ENCODE measurements at places on chromosomes 1 and 21.

GRCh38 chr1:24897263-24898151, 32.6 kb downstream of the RUNX3 start:
- DNase-seq = no peak

DNA sequence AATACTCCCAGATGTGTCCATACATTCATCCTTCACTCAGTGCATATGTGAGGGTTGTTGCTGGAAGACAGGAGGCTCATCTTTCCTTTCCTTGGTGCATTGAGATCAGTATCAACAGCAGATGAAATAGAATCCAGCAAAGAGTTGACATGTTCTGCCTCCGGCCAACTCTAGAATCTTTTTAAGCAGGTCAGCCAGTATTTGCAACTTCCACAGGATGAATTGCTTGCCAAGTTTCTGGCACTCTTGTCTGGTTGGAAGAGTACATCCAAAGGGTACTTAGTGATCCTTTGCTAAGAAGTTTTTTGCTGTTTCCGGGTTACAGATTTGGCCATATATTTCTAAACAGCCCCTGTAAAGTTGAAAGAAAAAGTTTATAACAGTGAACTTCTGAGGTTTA, 21.1 kb downstream of the SYNC start:
- DNase-seq = no peak

- DNase-seq = no peak
These were observed 31.0 kb downstream of the ARID1A start for GRCh38 chr1:26726784-26727183.

GRCh38 chr1:18666317-18666920, 35.8 kb downstream of the PAX7 start:
- DNase-seq = no peak

DNA sequence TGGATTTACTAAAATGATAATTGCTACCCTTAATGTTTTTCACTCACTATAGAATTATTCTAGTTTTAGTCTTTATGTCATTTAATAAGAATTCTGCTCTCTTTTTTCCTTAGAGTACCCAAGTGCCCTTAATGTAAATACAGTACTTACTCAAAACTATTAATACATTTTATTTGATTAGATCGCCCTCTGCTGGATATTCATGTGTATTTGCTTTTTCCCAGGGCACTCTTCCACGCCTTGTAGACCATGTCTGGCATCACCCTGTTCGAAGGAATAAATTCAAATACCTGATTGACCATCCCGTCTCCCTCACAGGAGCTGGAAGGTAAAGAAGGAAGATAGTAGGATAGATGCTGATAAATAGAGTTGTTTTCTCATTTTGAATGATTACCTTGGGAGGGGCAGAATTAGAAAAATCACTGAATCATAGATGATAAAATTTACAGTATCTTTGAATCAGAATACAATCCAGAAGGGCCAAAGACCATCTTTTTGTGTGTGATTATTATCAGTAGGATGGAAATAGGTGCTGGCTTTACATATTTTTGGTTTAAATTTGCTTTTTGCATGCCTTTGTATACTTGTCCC, 4.1 kb downstream of the AXDND1 start:
- DNase-seq = peak; percentile 78

GRCh38 chr1:28115267-28115666, 26.9 kb upstream of the EYA3 start:
- DNase-seq = no peak

DNA sequence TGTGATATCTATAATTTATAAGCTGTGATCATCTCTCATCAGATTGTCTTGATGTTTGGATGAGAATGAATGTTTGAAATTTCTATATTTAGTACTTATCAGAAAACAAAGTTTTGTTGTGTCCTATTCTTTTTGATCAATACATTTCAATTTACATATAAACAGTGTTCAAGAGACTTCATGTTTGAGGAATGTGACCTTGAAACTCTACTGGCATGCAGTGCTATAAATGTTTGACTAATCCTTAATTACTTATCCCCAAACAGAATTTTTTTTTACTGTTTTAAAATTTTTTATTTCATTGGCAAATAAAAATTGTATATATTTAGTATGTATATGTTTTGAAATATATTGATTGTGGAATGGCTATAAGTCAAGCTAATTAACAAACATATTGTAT, 1.5 kb upstream of the PRKAA2 start:
- DNase-seq = no peak

DNA sequence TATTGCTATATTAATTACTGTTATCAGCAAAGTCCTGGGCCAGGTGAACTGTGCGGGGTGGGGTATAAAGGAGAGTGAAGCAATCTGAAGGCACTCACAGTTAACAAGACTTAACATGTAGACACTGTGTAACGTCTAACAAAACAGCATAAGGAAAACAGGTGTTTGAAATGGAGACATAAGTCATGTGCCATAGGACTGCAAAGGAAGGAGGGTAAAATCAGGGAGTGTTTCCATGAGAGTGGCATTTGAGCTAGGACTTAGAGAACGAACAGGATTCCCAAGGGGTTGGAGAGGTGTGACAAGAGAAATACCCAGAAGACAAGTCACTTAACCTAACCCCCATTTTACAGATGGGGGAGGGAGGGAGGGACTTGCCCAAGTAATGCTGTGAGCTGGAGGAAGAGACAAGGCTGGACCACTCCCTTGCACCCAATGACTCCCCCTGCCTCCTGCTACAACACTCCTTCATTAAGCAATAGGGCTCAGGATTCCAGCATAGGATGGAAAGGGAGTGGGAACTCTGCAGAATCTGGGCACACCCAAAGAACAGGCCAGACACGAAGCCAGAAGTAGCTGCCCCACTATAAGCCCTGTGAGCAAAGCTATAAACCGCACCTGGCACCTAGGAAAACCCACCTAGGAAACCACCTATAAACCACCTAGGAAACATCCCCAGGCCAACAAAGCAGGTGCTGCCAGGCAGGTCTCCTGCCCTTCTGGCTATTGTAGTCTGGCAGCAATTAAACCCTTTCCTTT, 6.6 kb downstream of the PEF1 start:
- DNase-seq = no peak

GRCh38 chr1:160711602-160712311, at the start of gene CD48:
Gene CD48, minus strand, starts transcription at chr1:160711822. Its CDS starts 59 bp downstream, at chr1:160711763.
- no peak for DNase-seq

- peak; percentile 41 for DNase-seq
These were observed 404 bp downstream of the LRRC8C start for GRCh38 chr1:89633248-89633799.

GRCh38 chr1:61776091-61776490, 33.8 kb downstream of the PATJ start:
- no peak for DNase-seq

DNA sequence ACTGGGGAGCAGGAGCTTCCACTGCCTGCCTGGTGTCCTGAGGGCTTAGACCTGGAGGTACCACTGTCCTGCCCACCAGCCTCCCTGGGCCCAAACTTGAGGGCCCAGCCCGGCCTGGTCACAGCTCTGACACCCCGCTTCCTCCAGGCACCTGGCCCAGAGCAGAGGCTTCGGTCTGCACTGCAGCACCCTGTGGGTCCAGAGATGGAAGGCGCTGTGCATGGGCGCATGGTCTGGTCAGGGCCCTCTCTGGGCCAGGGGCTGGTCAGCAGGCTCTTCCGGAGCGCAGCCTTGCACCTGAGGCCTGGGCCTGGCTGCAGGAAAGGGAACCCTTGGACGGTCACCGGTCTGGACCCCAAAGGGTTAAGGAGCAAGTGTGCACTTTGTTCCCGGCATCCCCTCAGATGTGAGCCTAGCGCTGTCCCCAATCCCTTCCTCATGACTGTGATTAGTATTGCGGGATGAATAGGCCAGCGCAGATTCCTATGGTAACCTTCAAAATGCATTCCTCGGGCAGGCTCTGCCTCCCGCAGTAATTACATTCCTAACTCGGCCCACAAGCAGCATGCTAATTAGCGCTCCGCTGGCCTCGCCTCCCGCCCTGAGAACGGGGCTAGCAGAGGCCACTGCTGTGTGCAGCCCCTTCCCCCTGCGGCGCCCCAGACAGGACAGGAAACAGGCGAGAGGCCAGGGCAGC, 36.3 kb downstream of the PRDM16 start:
- no peak for DNase-seq

DNA sequence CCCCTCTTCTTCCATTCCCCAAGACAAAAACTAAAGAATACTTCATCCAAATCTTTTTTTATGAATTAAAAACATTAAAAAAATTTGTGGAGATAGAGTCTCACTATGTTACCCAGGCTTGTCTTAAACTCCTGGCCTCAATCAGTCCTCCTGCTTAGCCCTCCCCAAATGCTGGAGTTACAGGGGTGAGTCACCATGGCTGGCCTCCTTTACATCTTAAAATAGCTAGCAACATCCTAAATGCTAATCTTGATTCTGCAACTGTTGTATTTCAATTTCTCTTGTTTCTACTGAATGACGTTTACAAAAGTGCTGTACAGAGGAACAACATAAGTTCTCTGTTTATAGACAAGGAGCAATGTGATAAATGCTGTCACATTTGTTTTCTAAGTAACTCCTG, 483.5 kb downstream of the ADGRL2 start:
- DNase-seq = no peak

DNA sequence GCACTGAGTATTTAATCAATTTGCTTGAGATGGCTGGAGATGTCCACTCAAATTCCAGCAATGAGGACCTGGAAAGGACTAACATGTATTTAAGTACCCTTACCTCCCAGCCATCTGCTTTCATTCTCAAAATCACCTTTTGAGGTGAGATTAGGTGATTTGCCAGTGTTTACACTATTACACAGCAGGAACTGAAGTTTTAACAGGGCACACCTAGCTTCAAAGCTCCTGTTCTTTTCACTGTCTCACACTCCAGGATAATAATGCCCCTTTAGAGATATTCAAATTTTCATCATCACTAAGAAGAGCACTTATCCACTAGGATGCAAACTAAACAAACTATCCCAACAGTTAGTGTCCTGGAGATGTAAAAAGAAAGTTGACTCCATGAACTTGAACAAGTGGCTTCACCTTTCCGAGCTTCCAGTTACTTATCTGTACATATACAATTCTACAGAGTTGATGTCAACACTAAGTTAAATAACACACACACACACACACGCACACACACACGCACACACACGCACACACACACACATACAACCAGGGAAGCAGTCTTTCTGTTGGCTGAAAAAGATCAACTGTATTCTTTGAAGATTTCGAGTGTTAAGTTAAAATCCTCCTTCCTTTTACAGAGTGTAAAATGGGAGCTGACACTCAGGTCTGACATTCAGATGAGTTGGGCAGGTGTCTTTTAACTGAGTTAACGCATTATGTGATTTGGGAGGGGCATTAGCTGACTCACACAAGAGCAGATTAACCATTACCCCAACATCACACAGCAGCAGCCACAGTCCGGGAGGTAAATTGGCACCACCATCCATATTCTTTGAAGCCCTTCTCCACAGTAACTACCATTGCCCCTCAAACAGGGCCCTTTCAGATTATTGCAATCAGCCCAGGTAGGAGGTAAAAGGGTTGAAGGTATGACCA, 15.5 kb upstream of the JAK1 start:
- peak; percentile 28 for DNase-seq
